Aorta (tissue), 5 donors: ENCODE measurements at places on chromosomes 12 and 14.

DNA sequence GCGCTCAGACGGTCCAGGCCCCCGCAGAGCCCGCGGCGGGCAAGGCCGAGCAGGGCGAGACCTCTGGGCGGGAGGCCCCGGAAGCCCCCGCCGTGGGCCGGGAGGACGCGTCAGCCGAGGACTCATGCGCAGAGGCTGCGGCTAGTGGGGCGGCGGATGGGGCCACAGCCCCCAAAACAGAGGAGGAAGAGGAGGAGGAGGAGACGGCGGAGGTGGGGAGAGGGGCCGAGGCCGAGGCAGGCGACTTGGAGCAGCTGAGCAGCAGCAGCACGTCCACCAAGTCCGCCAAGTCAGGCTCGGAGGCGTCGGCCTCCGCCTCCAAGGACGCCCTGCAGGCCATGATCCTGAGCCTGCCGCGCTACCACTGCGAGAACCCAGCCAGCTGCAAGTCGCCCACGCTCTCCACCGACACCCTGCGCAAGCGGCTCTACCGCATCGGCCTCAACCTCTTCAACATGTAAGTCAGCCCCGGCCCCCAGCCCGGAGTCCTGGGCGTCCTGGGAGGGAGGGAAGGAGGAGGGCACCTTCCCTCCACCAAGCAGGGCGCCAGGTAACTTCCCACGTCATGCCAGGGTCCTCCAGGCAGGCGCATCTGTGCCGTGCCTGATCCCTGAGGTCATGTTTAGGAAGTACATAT, 72.4 kb downstream of the IQSEC3 start:
- H3K4me3 ChIP-seq: no peak overlapping the region
- no peak overlapping the region for H3K27ac ChIP-seq
- H3K27me3 ChIP-seq: no peaks in the 10 kb centered on the region
- H3K4me1 ChIP-seq: no peaks in the 10 kb centered on the region
- no peak for DNase-seq
- H3K36me3 ChIP-seq: no peaks in the 10 kb centered on the region

DNA sequence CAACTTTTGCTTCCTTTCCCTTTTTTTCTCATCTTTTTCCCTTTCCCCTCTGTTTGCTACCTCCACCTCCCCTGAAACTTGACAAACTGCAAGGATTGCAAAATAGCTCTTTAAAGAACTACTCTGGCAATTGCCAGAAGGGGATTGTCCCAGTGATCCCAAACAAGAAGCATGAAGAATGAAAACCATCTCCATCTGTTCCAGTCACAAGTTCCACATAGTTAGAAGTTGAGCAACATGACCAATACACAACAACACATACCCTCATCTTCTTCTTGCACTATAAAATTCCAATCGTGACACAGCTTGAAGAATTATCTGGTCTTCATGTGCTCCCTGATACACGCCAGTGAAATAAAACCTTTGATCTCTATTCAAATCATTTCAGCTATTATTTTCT, 93.7 kb upstream of the USP15 start:
- no peak overlapping the region for H3K27ac ChIP-seq
- H3K36me3 ChIP-seq: no peaks in the 10 kb centered on the region
- no peaks in the 10 kb centered on the region for H3K27me3 ChIP-seq
- no peak overlapping the region for H3K4me3 ChIP-seq
- no peak for DNase-seq
- no peaks in the 10 kb centered on the region for H3K4me1 ChIP-seq

DNA sequence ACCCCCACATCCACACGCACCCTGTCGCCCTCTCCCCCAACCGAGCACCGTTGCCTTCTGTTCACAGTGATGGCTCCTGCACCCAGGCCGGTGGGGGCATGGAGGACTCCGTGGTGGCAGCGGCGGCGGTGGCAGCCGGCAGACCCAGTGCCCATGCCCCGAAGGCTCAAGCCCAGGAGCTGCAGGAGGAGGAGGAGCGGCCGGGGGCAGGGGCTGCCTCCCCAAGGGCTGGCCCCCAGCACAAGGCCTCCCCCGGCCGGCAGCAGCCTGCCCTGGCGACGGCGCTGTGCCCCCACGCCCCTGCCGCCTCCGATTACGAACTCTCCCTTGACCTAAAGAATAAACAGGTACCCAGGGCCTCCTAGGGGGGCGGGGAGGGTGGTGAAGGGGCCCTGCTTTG, 59.0 kb downstream of the IQSEC3 start:
- H3K27ac ChIP-seq: no peak overlapping the region
- H3K36me3 ChIP-seq: no peaks in the 10 kb centered on the region
- H3K4me3 ChIP-seq: no peak overlapping the region
- DNase-seq: no peak

- no peak for DNase-seq
- peaks cover 2% of the 10 kb centered on the region for H3K27me3 ChIP-seq
- no peak overlapping the region for H3K4me3 ChIP-seq
- H3K27ac ChIP-seq: no peak overlapping the region
Measured at GRCh38 chr14:101373690-101374295, 187.5 kb upstream of the DIO3 start.

DNA sequence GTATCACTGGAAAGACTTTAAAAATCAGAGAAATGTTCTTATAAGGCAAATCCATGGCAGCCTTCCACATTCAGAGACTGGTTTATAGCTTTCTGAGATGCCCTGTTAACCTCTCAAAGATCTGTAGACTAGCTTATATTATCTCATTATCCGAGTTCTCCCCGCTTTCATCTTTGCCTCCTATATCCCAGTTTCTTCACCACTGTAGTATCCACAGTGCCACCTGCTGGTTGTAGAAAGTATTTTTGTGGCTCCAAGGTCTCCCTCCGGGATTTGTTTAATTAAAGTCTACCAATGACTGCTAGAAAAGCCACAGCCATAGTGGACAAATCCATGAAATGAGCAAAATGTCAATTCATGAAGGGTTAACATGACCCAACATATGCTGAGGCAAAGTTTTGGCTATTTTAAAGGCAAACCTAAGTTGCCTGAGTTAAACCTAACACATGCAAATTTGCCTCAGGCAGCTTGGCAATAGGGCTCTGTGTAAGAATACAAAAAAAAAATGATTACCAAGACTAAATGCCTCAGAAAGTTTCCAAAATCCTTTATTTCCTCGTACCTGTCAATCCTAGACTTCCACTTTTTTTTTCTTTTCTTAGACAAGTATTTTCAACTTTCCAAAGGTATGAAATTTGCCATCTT, 218.8 kb upstream of the BMP4 start:
- H3K4me1 ChIP-seq: peaks cover 7% of the 10 kb centered on the region
- no peak overlapping the region for H3K27ac ChIP-seq
- H3K27me3 ChIP-seq: no peaks in the 10 kb centered on the region
- no peaks in the 10 kb centered on the region for H3K36me3 ChIP-seq
- H3K4me3 ChIP-seq: no peak overlapping the region

- H3K27ac ChIP-seq: no peak overlapping the region
- DNase-seq: no peak
- H3K4me1 ChIP-seq: no peaks in the 10 kb centered on the region
- no peak overlapping the region for H3K4me3 ChIP-seq
- no peaks in the 10 kb centered on the region for H3K36me3 ChIP-seq
Measured at GRCh38 chr12:68480526-68480925, 130.2 kb upstream of the RAP1B start.

- no peaks in the 10 kb centered on the region for H3K36me3 ChIP-seq
- no peaks in the 10 kb centered on the region for H3K4me1 ChIP-seq
- no peak overlapping the region for H3K27ac ChIP-seq
- no peak for DNase-seq
Measured at GRCh38 chr14:67477926-67478799, 10.4 kb downstream of the TMEM229B start.

- no peak overlapping the region for H3K27ac ChIP-seq
- no peak overlapping the region for H3K4me3 ChIP-seq
- H3K4me1 ChIP-seq: peaks cover 3% of the 10 kb centered on the region
- H3K36me3 ChIP-seq: no peaks in the 10 kb centered on the region
- H3K27me3 ChIP-seq: no peaks in the 10 kb centered on the region
Measured at GRCh38 chr12:93198086-93198485, 179.6 kb upstream of the NUDT4 start.

- H3K27ac ChIP-seq: no peak overlapping the region
- peak overlapping the region; percentile 43 for H3K4me3 ChIP-seq
- H3K4me1 ChIP-seq: peaks cover 4% of the 10 kb centered on the region
- no peaks in the 10 kb centered on the region for H3K27me3 ChIP-seq
- peak; percentile 84 for DNase-seq
Measured at GRCh38 chr14:88551094-88551870, 3.5 kb downstream of the PTPN21 start.

DNA sequence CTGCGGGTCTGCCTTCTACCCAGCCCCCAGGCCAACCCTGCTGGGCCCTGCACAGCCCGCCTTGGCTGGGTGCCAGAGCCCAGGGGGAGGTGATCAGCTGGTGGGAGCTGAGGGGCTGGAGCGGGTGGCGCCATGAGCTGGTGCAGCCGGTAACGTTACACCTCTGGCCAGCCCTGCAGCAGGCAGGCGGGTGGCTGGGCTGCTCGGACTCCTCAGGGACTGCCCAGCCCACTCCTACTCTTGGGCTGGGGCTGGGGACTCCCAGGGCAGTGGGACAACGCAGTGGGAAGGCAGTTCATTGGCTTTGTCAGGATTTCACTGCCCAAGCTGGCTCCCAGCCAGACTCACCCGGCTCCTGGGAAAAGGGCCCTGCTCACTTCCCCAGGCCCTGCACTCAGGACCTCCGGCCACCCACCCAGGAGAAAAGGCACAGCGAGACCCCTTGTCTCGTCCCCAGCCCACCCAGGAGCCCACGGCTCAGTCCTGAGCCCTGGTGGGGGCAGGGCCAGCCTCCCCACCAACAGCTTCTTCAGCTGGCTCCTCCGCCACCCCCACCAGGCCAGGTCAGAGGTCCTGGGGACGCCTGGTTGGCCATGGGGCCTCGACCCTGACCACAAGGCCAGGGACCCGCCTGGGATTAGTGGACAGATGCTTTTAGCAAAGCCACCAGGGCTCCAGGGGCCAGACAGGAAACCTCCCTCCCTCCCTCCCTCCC, 1.0 kb downstream of the PGF start:
- no peaks in the 10 kb centered on the region for H3K4me1 ChIP-seq
- H3K27ac ChIP-seq: no peak overlapping the region
- H3K27me3 ChIP-seq: no peaks in the 10 kb centered on the region
- peak overlapping the region; percentile 42 for H3K4me3 ChIP-seq
- no peaks in the 10 kb centered on the region for H3K36me3 ChIP-seq
- DNase-seq: peak; percentile 86

DNA sequence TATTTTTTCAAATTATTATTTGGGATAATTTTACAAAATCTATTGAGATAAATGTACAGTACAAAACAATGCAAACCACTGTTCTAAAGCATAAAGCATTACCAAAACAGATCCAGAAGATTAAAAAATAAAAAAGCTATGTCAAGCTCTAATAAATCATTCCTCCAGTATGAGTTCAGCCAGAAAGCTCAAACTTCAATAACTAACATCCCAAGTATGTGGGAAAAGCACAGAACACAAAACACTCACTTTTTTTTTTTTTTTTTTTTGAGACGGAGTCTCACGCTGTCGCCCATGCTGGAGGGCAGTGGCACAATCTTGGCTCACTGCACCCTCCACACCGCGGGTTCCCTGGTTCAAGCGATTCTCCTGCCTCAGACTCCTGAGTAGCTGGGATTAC, 11.3 kb downstream of the SAV1 start:
- peaks cover 15% of the 10 kb centered on the region for H3K4me1 ChIP-seq
- H3K36me3 ChIP-seq: no peaks in the 10 kb centered on the region
- no peak overlapping the region for H3K4me3 ChIP-seq
- H3K27me3 ChIP-seq: no peaks in the 10 kb centered on the region

DNA sequence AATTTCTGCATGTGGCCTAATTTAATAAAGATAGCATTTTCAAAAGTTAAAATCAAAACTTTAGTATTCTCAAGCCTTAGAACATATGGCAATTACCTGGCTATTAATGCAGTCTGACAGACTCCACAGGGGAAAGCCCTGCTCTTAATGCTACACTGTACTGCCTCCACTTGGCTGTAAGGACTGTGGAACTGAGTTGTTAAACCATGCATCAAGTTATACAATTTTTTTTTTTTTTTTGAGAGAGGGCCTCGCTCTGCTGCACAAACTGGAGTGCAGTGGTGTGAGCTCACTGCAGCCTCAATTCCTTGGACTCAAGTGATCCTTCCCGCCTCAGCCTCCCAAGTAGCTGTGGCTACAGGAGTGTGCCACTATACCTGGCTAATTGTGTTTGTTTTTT, 19.0 kb upstream of the NDUFA12 start:
- H3K4me3 ChIP-seq: no peak overlapping the region
- H3K27me3 ChIP-seq: no peaks in the 10 kb centered on the region
- DNase-seq: no peak
- H3K27ac ChIP-seq: no peak overlapping the region

GRCh38 chr12:71737197-71737596, 17.5 kb upstream of the RAB21 start:
- H3K27ac ChIP-seq: no peak overlapping the region
- H3K27me3 ChIP-seq: no peaks in the 10 kb centered on the region

DNA sequence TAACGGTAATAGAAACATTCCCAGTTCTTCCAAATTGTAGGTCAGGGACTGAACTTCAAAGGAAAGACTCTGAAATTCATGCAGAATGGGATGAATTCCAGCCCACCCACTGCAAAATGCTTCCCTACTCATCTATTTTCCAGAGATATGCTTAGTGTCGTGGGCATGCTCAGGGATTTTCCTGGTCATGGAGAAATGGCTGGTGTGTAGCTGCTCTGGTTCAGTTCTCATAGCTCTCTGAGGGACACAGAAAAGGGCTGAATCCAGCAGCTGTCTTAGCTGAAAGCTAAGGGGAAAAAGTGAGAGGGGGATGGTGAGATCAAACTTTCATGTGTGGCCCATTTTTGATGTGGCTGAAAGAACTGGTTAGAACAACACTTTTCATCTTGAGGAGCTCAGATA, 72.9 kb upstream of the KRAS start:
- no peak for DNase-seq
- no peak overlapping the region for H3K27ac ChIP-seq

DNA sequence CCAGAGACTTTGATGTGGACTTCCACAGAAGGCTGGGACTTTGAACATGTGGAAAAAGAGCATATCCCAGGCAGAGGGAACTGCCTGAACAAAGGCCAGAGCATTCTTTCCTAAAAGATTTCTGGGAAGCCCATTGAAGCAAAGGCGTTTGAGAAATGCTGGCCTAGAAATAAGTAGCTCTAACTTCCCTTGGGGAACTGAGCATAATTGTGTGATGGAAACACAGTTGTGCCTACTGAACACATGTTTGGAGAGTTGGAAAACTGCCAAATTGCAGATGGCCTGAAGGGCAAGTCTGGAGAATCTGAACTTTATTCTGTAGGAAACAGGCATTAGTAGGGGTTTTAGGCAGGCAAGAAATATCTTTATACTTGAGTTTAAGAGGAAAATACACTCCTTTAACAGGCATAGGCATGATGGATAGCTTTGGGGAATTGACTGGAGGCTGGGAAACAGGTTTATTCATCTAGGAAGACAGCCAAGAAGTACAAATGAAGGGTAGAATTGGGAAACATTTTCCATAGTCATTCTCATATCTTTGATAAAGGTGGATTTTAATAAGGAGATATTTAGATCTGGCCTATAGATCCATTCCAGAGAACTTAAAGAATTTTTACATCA, 134.1 kb downstream of the TPH2 start:
- no peak overlapping the region for H3K27ac ChIP-seq
- no peaks in the 10 kb centered on the region for H3K27me3 ChIP-seq
- DNase-seq: no peak
- no peaks in the 10 kb centered on the region for H3K36me3 ChIP-seq

GRCh38 chr12:44381341-44381740, 494.8 kb downstream of the NELL2 start:
- H3K27ac ChIP-seq: no peak overlapping the region
- H3K4me3 ChIP-seq: no peak overlapping the region
- H3K27me3 ChIP-seq: no peaks in the 10 kb centered on the region
- no peaks in the 10 kb centered on the region for H3K4me1 ChIP-seq
- H3K36me3 ChIP-seq: no peaks in the 10 kb centered on the region

- no peaks in the 10 kb centered on the region for H3K27me3 ChIP-seq
- H3K4me3 ChIP-seq: no peak overlapping the region
- peaks cover 2% of the 10 kb centered on the region for H3K4me1 ChIP-seq
Measured at GRCh38 chr12:49811136-49811535, 17.1 kb downstream of the NCKAP5L start.
